ENCODE measurements at places on chromosomes 1 and 21. TPM values are rescaled to one million over a fixed set of nuclear protein-coding genes. Genes with fewer than 3 reads are reported as not detected.

GRCh38 chr1:204073837-204074273 is 940 bp downstream of the SOX13 start:
- H3K27ac ChIP-seq: peak overlapping the region; percentile 90
- H3K27me3 ChIP-seq: no peaks in the 10 kb centered on the region
- no peaks in the 10 kb centered on the region for H3K36me3 ChIP-seq

DNA sequence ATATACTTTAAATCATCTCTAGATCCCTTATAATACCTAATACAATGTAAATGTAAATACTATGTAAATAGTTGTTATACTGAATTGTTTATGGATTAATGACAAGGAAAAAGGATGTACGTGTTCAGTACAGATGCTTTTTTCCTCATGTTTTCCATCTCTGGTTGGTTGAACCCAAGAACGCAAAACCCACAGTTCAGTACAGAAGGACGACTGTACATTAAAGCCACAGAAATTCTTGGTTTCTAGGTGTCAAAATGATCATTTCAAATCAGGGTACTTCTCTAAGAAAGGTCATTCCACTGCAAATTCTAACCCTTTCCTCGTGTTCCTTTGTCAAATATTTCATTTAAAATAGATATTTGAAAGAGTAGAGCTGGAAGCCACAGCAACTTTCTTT is 158.1 kb downstream of the VAV3 start:
- H3K27ac ChIP-seq: no peak overlapping the region
- no peak for DNase-seq
- H3K4me1 ChIP-seq: no peaks in the 10 kb centered on the region
- no peaks in the 10 kb centered on the region for H3K27me3 ChIP-seq
- no peak overlapping the region for H3K4me3 ChIP-seq

ERICH3 gene
- total RNA-seq: not detected

HTR1D gene
- total RNA-seq: 0.08 TPM

- H3K27ac ChIP-seq: no peak overlapping the region
- no peak overlapping the region for H3K4me3 ChIP-seq
- H3K27me3 ChIP-seq: no peaks in the 10 kb centered on the region
- no peak for DNase-seq
- no peaks in the 10 kb centered on the region for H3K36me3 ChIP-seq
Measured at GRCh38 chr1:213605732-213606131, 382.0 kb upstream of the PROX1 start.

GRCh38 chr1:66542314-66542713 is 8.4 kb downstream of the SGIP1 start:
- H3K27ac ChIP-seq: peak overlapping the region; percentile 78
- H3K27me3 ChIP-seq: no peaks in the 10 kb centered on the region
- no peak for DNase-seq
- H3K36me3 ChIP-seq: no peaks in the 10 kb centered on the region

TSEN15 gene
- 29.4 TPM for total RNA-seq

DNA sequence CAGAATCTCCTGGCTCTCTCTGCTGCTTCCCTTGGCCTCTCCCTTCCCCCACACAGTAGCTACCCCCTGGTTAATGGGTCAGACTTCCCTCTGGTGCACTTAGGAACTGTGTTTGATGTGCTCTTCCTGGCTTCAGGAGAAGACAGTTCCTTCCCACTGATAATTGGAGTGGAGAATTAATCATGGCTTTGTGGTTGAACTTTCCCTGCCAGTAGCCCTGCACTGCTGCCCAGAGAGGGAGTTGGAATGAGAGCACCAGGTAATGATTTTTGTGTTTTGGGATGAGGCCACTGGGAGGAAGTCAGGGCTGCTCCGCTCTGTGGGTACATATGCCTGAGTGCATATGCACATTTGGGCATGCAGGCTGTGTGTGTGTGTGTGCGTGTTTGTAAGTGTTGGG is 39.7 kb upstream of the PADI2 start:
- H3K4me3 ChIP-seq: no peak overlapping the region
- H3K36me3 ChIP-seq: no peaks in the 10 kb centered on the region
- DNase-seq: no peak
- no peak overlapping the region for H3K27ac ChIP-seq
- no peaks in the 10 kb centered on the region for H3K4me1 ChIP-seq

DNA sequence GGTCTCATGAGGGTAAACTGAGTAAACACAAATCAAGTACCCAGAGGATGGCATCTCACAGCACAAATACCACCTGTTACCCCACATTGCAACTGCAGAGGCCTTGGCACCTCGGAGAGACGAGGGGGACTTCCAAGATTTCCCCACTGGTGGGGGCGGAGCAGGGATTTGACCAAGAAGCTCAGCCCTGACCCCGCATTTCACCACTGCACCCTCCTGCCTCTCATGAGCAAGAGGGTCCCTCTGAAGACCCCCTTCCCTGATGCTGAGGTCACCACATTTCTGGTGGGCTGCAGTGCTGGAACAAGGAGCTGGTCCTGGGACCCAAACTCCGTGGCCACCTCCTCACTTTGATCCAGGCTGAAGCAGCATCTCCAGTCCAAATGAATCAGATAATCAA is 342.4 kb downstream of the NPHP4 start:
- no peak for DNase-seq
- no peak overlapping the region for H3K27ac ChIP-seq
- no peaks in the 10 kb centered on the region for H3K4me1 ChIP-seq
- peaks cover 86% of the 10 kb centered on the region for H3K27me3 ChIP-seq
- no peak overlapping the region for H3K4me3 ChIP-seq

- no peaks in the 10 kb centered on the region for H3K36me3 ChIP-seq
- no peak for DNase-seq
- H3K27ac ChIP-seq: no peak overlapping the region
- peaks cover 23% of the 10 kb centered on the region for H3K4me1 ChIP-seq
Measured at GRCh38 chr21:32134441-32135130, 144.3 kb downstream of the MIS18A start.

- no peak overlapping the region for H3K27ac ChIP-seq
- H3K4me1 ChIP-seq: no peaks in the 10 kb centered on the region
- no peaks in the 10 kb centered on the region for H3K27me3 ChIP-seq
- H3K36me3 ChIP-seq: no peaks in the 10 kb centered on the region
- H3K4me3 ChIP-seq: no peak overlapping the region
Measured at GRCh38 chr1:195580988-195581387, 1027.3 kb downstream of the KCNT2 start.

GRCh38 chr1:62391369-62391971 is 45.4 kb upstream of the USP1 start:
- DNase-seq: no peak
- peaks cover 18% of the 10 kb centered on the region for H3K27me3 ChIP-seq
- no peak overlapping the region for H3K4me3 ChIP-seq
- no peaks in the 10 kb centered on the region for H3K36me3 ChIP-seq
- H3K4me1 ChIP-seq: no peaks in the 10 kb centered on the region

- H3K4me1 ChIP-seq: peaks cover 51% of the 10 kb centered on the region
- peak overlapping the region; percentile 86 for H3K4me3 ChIP-seq
- H3K36me3 ChIP-seq: no peaks in the 10 kb centered on the region
- peaks cover 23% of the 10 kb centered on the region for H3K27me3 ChIP-seq
- DNase-seq: no peak
Measured at GRCh38 chr1:212605441-212606394, 2.8 kb upstream of the ATF3 start.

DNA sequence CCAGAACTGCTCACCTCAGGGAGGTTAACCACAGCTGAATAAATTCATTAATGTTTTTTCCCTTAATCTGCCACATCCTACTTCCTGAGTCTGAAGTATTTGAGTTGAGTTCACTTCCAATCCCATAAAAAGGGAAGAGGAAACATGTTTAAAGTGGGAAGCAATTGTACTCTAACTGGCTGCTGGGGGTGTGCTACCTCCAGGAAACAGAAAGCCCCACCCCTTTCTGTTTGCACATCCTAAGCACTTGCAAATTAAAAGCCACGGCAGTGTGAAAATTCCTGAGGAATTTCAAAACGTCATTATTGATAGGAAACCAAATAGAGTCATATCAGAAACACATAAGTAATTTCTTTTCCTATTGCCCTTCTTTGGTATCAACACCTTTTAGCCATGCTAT is 307.0 kb upstream of the NR5A2 start:
- H3K27me3 ChIP-seq: no peaks in the 10 kb centered on the region
- DNase-seq: no peak

LCE2A gene
- total RNA-seq: not detected

GRCh38 chr1:221774054-221774842 is 32.4 kb upstream of the DUSP10 start:
- no peak overlapping the region for H3K4me3 ChIP-seq
- no peak overlapping the region for H3K27ac ChIP-seq
- H3K36me3 ChIP-seq: no peaks in the 10 kb centered on the region
- DNase-seq: no peak
- H3K27me3 ChIP-seq: no peaks in the 10 kb centered on the region

- no peaks in the 10 kb centered on the region for H3K36me3 ChIP-seq
- no peak overlapping the region for H3K4me3 ChIP-seq
- H3K27ac ChIP-seq: no peak overlapping the region
- no peak for DNase-seq
- peaks cover 19% of the 10 kb centered on the region for H3K27me3 ChIP-seq
Measured at GRCh38 chr21:45828580-45829570, 152.7 kb upstream of the COL6A1 start.

DNA sequence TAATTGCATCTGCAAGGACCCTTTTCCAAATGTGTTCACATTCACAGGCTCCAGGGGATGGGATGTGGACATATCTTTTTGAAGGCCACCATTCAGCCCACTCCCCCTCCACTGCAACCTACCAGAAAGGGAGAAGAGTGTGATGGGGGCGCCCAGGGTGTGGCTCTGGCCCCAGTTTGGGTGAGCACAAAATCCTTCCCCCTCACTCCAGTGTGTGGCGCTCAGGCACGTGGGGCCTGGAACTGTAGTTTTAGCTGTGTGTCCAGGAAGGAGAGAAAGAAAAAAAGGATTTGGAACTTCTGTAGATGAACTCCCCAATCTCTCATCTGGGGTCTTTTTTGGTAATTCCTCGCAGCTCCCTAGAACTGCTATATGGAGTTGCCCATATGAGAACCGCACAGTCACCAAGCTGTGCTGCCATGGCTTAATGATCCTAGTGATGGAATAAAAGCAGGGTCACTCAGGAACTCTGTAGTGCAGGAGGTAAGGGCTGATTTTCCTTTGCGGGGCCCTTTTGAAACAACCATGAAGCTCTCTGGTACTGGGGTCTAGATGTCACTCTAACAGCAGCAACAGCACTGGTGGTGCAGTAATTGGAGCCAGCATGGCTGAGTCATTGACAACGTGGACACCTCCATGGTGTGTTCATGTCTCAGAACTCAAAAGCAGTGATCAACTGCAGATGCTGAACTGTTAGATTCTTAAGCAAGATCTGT is 17.0 kb downstream of the AGT start:
- no peak for DNase-seq
- H3K4me3 ChIP-seq: no peak overlapping the region
- H3K27ac ChIP-seq: no peak overlapping the region
- peaks cover 3% of the 10 kb centered on the region for H3K27me3 ChIP-seq

- DNase-seq: no peak
- H3K4me3 ChIP-seq: no peak overlapping the region
- H3K27me3 ChIP-seq: no peaks in the 10 kb centered on the region
- no peak overlapping the region for H3K27ac ChIP-seq
- H3K36me3 ChIP-seq: peaks cover 3% of the 10 kb centered on the region
Measured at GRCh38 chr1:184789884-184790283, 35.2 kb upstream of the EDEM3 start.

DNA sequence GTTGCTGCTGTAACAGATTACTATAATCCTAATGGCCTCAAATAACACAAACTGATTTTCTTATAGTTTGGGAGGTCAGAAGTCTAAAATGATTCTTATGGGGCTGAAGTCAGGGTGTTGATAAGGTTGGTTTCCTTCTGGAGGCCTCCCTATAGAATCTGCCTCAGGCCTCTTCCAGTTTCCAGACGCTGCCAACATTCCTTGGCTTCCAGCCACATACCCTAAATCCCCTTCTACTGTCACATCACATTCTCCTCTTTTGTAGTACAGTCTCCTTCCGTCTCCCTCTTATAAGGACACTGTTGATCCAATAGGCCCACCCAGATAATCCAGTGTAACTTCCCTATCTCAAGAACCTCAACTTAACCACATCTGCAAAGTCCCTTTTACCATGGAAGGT is 145.3 kb upstream of the NCAM2 start:
- DNase-seq: no peak
- H3K4me1 ChIP-seq: no peaks in the 10 kb centered on the region
- H3K27ac ChIP-seq: no peak overlapping the region
- H3K36me3 ChIP-seq: no peaks in the 10 kb centered on the region

GRCh38 chr1:38139738-38140487 is 93.3 kb upstream of the POU3F1 start:
- no peak for DNase-seq
- H3K4me3 ChIP-seq: no peak overlapping the region
- no peaks in the 10 kb centered on the region for H3K36me3 ChIP-seq
- H3K27ac ChIP-seq: no peak overlapping the region

S100A3 gene
- total RNA-seq: 0.36 TPM

GRCh38 chr1:62589321-62589720 is 8.0 kb upstream of the ANGPTL3 start:
- no peak overlapping the region for H3K27ac ChIP-seq
- H3K36me3 ChIP-seq: peaks cover 3% of the 10 kb centered on the region
- no peak overlapping the region for H3K4me3 ChIP-seq
- DNase-seq: no peak
